Activated T-helper 17 cell treated with anti-CD3 and anti-CD28 coated beads, Interleukin-2, amount 50 U/mL, for 72 hours (primary cell): ENCODE measurements at places on chromosomes 1 and 21.

- ATAC-seq: no peak
These were observed 15.2 kb downstream of the PTTG1IP start for GRCh38 chr21:44858291-44858690.

GRCh38 chr1:209398313-209398991, 185.1 kb upstream of the CAMK1G start:
- peak; percentile 28 for ATAC-seq

DNA sequence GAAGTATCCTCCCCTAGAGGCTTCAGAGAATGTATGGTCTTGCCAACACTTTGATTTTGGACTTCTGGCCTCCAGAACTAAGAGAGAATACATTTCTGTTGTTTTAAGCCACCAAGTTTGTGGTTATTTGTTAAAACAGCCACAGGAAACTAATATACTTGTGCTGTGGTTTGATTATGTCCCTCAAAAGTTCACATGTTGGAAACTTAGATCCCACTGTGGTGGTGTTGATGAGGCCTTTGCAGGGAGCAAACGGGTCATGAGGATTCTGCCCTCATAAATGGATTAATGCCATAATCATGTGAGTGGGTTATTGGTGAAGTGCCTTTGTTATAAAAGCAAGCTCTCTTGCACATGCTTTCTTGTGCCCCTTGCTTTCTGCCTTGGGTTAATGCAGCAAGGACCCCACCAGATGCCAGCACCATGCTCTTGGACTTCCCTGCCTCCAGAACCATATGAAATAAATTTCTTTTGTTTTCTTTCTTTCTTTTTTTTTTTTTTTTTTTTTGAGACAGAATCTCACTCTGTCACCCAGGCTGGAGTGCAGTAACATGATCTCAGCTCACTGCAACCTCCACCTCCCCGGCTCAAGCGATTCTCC, 157.3 kb downstream of the CLIC6 start:
- ATAC-seq: no peak

- ATAC-seq: no peak
These were observed 804.8 kb downstream of the USP25 start for GRCh38 chr21:16534408-16535101.

GRCh38 chr1:231040019-231040799, at the start of gene FAM89A:
Gene FAM89A, minus strand, starts transcription at chr1:231040254. Its CDS starts 43 bp downstream, at chr1:231040211.
- peak; percentile 81 for ATAC-seq

DNA sequence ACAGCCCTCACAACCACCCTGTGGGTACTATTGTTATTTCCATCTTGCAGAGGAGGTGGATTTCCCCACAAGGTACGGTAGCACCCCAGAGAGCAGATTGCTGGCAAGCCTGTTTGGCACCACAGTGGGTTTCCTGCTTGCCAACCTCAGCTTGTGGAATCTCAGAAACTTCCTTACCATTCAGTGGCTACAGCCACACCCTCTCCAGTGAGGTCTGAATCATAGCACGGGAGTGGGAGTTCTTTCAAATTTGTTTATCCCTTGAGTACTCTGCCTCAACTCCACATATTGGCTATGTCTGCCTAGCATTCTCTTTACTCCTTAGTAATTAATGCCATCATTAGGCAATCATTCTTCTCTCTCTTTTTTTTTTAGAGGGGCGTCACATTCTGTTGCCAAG, 162.1 kb downstream of the PTPRU start:
- ATAC-seq: no peak

GRCh38 chr1:5764464-5764863, 227.8 kb downstream of the NPHP4 start:
- ATAC-seq: no peak

- no peak for ATAC-seq
These were observed 184.5 kb upstream of the EDN2 start for GRCh38 chr1:41668967-41669366.

GRCh38 chr1:38203441-38203840, 156.8 kb upstream of the POU3F1 start:
- ATAC-seq: no peak

DNA sequence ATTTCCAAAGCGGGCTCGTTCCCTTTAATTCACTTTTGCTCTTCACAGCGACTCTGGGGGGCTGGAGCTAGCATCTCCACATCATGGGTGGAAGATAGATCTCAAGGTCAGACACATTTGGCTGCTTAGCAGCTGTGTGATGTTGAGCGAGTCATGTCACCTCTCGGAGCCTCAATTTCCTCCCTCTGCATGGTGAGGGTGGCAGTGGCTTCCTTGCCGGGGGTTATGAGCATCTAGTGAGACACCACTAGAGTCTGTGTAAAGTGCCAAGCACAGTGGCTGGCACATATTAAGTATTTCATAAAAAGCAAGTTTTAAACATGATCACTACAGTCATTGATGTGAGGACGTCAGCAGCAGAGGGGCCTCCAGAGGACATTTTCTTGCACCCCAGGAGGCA, 16.9 kb upstream of the ECE1 start:
- peak; percentile 51 for ATAC-seq

DNA sequence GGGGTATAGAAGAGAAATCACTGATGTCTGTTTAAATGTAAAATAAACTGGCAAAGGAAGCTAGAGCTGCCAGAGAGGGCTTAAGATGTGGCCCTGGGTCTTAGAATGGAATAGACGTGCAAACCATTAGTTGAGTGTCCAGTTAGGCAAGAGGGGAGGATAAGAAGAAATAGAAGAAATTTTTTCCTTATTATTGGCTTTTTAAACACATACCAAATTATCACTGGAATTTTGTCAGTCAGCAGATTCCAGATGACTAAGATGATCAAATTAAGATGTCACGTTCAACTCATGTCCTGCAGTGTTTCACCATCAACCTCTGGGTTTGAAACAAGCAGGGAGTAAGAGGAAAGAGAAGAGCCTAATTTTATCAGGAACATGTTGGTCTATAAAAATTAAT, 71.6 kb upstream of the C1orf21 start:
- ATAC-seq: no peak

DNA sequence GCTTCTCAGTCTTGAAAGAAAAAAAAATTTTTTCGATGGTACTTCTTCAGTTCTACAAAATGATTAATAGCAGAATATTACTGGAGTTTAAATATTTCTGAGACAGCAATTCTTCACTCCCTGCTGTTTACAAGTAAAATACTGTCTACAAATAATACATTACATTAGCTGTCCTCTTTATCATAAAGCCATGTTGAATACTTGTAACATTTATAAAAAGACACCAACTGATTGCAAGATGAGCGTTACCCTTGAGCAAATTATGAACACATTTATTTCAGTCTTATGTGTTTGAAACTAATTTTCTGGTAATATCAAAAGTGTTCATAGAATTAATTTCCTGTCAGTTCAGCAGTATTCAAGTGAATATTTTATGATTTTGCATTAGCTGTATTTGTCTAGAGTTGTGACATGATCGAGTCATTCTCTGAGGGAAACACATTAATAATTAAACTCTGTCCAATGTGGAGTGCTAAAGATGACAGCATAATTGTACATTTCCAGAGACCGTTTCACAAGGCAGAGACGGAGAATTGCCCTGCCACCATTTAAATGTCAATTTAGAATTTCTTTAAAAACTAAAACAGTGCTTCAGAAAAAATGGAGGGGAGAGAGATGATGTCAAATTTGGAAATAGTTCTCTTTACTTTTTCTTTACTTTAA, 1359.0 kb upstream of the ADGRL4 start:
- ATAC-seq: no peak

DNA sequence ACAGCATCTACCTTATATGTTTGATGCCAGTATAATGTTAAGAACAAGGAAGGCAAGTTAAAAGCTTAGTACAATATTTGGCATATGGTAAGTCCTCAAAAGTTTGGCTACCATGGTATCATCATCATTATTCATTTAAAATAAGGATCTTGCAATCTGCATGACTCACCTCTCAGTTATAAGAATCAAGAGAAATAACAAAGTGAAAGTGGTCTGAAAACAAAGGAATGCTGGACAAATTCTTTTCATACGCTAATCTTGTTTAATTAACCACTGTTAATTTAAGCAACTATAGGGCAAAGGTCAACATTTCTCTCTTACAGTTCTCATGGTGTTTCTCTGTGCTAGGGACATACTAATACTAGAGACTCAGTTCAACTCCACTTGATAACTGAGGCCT, 13.0 kb upstream of the CLDN19 start:
- no peak for ATAC-seq

GRCh38 chr21:28375708-28376385, 616.8 kb downstream of the LTN1 start:
- no peak for ATAC-seq

- ATAC-seq: no peak
These were observed 34.0 kb upstream of the SLC45A3 start for GRCh38 chr1:205714190-205714905.

GRCh38 chr1:216600730-216601609, 122.3 kb downstream of the ESRRG start:
- no peak for ATAC-seq

- no peak for ATAC-seq
These were observed 57.7 kb downstream of the RGS7 start for GRCh38 chr1:241299347-241299746.
